ENCODE measurements at places on chromosomes 13 and 19. TPM values are rescaled to one million over a fixed set of nuclear protein-coding genes. Genes with fewer than 3 reads are reported as not detected.

YJEFN3 gene
- 0.24 TPM for total RNA-seq

ZNF829 gene
- 4.6 TPM for total RNA-seq

SELENOV gene
- total RNA-seq: not detected

ZNF728 gene
- 0.49 TPM for total RNA-seq

IL4I1 gene
- 0.24 TPM for total RNA-seq

GGN gene
- 1.2 TPM for total RNA-seq

ZNF665 gene
- 7.5 TPM for total RNA-seq

FCER2 gene
- total RNA-seq: not detected

VSTM2B gene
- total RNA-seq: not detected

ERVV-1 gene
- not detected for total RNA-seq

IFNL1 gene
- not detected for total RNA-seq

TSSK6 gene
- 1.3 TPM for total RNA-seq

ZNF222 gene
- 6.2 TPM for total RNA-seq

KLK11 gene
- not detected for total RNA-seq

ZNF112 gene
- total RNA-seq: 9.1 TPM

C19orf38 gene
- total RNA-seq: 0.24 TPM

TMEM238 gene
- 0.16 TPM for total RNA-seq

RFXANK gene
- total RNA-seq: 37.6 TPM

CLEC11A gene
- 56.5 TPM for total RNA-seq

PRR22 gene
- total RNA-seq: 0.49 TPM

OR7A5 gene
- not detected for total RNA-seq
